Bronchial smooth muscle cell (primary cell): ENCODE measurements at places on chromosomes 2 and 18. TPM values are rescaled to one million over a fixed set of nuclear protein-coding genes. Genes with fewer than 3 reads are reported as not detected.

The ZFP36L2 gene
- 11.3 and 14.3 TPM in 2 replicates for total RNA-seq

The CNRIP1 gene
- total RNA-seq = 17.2 and 18.0 TPM in 2 replicates

The NTSR2 gene
- under 0.01 TPM in 1 of 2 replicates, not detected in the other for total RNA-seq

The EMX1 gene
- total RNA-seq = 0.16 TPM in 1 of 2 replicates, not detected in the other

The IMP4 gene
- total RNA-seq = 58.0 and 79.0 TPM in 2 replicates

The NLRC4 gene
- not detected in 2 replicates for total RNA-seq

The LRATD1 gene
- under 0.01 TPM in 1 of 2 replicates, not detected in the other for total RNA-seq

The ACTG2 gene
- total RNA-seq = 0.60 and 0.95 TPM in 2 replicates

The AFF3 gene
- under 0.01 and 0.34 TPM in 2 replicates for total RNA-seq

The UPP2 gene
- total RNA-seq = 0.09 TPM in 1 of 2 replicates, not detected in the other

The UGT1A6 gene
- not detected in 2 replicates for total RNA-seq

The SNRPD1 gene
- 13.5 and 14.0 TPM in 2 replicates for total RNA-seq

The RTP5 gene
- not detected in 2 replicates for total RNA-seq

The UBR3 gene
- 21.6 and 35.0 TPM in 2 replicates for total RNA-seq

The NMUR1 gene
- total RNA-seq = 0.09 TPM in 1 of 2 replicates, not detected in the other

The CCL20 gene
- total RNA-seq = not detected in 2 replicates

The REEP1 gene
- under 0.01 TPM in 1 of 2 replicates, not detected in the other for total RNA-seq

The ANKRD62 gene
- total RNA-seq = not detected in 2 replicates

The HOXD8 gene
- total RNA-seq = not detected in 2 replicates

The CD8A gene
- not detected in 2 replicates for total RNA-seq

The SAG gene
- total RNA-seq = under 0.01 TPM in 1 of 2 replicates, not detected in the other

The GNLY gene
- not detected in 2 replicates for total RNA-seq

The FMNL2 gene
- total RNA-seq = 18.8 and 31.8 TPM in 2 replicates

The SERPINB10 gene
- not detected in 2 replicates for total RNA-seq

The STK39 gene
- total RNA-seq = 10.3 and 11.7 TPM in 2 replicates

The ALK gene
- under 0.01 and 0.16 TPM in 2 replicates for total RNA-seq

The HDLBP gene
- 1,295 and 1,692 TPM in 2 replicates for total RNA-seq

The ACYP2 gene
- total RNA-seq = 9.0 and 15.6 TPM in 2 replicates

The SLC40A1 gene
- 47.0 and 76.7 TPM in 2 replicates for total RNA-seq

The AMER3 gene
- total RNA-seq = under 0.01 TPM in 1 of 2 replicates, not detected in the other

The CPO gene
- 0.16 and 0.17 TPM in 2 replicates for total RNA-seq

The COL3A1 gene
- 2,857 and 3,691 TPM in 2 replicates for total RNA-seq

The DNER gene
- 0.60 and 2.8 TPM in 2 replicates for total RNA-seq

The CERKL gene
- total RNA-seq = 0.09 TPM in 1 of 2 replicates, not detected in the other

The RAB6C gene
- total RNA-seq = not detected in 2 replicates

The LYG2 gene
- total RNA-seq = not detected in 2 replicates

The CD8B2 gene
- total RNA-seq = not detected in 2 replicates
